GM12864 (cell line): ENCODE measurements at places on chromosomes 12 and 14.

DNA sequence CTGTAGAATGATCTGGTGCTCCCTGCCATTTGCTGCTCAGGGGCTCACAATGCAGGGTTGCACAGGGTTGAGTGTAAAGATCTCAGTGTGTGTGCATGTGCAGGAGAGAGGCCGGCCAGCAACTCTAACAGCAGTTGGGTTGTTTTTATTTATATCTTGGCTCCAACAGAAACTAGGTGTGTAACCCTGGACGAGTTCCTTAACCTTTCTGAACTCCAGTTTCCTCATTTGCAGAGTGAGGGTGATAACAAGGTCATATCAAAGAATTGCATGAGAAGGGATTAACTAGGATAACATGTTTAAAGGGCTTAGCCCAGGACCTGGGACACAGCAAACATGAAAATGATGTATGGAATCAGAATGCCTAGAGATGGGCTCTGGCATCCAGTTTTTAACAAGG is 14.8 kb upstream of the JDP2 start:
- DNase-seq = no peak

DNA sequence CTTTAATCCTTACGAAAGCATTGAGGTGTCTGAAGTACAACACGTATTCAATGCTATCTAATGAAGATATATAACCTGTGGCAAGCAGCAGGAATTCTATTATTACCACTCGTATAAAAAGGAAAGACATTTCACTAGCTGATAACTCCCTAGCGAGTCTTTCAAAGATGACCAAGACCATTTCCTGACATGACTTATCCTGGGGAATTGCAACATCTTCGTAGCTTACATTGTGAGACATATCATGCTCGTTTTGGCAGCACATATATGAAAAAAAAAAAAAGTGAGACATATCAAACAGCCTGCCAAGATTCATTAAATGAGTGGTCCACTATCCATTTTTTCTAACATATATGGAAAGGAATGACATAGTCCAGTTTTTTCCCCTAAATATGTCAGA is 337.0 kb downstream of the FSCB start:
- DNase-seq = no peak

DNA sequence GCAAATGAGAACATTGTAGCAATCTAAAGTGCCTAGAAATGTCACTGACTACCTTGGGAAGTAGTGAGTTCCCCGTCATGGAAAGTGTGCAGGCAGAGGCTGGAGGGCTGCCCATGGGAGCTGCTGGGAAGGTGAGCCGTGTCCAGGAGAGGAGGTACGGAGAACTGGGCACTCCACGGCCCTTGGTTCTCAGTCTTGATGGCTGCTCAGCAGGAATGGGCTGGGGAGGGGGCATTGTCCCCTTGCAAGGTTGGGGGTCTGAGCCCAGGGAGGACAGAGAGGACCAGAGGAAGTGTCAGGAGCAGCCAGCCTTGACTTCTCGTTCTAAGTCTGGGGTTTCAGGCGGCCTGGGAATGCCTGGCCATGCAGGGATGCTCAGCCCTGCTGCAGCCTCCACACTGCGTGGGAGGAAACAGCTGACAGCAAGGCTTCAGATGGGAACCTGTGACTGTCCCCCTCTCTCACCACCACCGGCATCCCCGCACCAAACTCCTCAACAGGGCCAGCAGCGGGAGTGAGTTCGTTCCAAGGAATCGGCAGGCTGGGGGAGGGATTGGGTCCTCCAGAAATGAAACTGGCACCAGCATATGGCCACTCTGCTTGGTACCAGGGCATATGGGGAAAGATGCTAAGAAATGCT is 140.2 kb downstream of the BCL11B start:
- no peak for DNase-seq

- DNase-seq = no peak
Observed at GRCh38 chr12:98162906-98163678, 352.3 kb upstream of the TMPO start.

- DNase-seq = no peak
Observed at GRCh38 chr14:100428727-100429126, 105.6 kb downstream of the SLC25A47 start.

- no peak for DNase-seq
Observed at GRCh38 chr14:83814896-83815295, 1715.0 kb upstream of the FLRT2 start.

GRCh38 chr14:61430066-61430757 is 108.8 kb downstream of the PRKCH start:
- DNase-seq = no peak

DNA sequence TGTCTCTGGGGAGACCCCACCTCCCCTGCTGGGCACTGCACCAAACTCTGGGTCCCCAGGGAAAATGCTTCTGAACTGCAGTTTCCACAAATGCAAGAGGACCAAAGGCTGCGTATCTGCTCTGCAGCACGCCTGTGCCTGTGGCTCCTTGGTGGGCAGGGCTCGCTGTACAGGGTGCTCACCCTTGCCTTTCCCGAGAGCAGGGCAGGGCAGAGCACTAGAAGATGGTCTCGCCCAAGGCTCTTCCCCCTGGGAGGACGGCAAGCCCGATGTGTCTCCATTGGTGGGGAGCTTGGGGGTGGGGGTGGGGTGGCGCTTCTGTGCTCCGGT is 175.3 kb upstream of the RTL1 start:
- no peak for DNase-seq

DNA sequence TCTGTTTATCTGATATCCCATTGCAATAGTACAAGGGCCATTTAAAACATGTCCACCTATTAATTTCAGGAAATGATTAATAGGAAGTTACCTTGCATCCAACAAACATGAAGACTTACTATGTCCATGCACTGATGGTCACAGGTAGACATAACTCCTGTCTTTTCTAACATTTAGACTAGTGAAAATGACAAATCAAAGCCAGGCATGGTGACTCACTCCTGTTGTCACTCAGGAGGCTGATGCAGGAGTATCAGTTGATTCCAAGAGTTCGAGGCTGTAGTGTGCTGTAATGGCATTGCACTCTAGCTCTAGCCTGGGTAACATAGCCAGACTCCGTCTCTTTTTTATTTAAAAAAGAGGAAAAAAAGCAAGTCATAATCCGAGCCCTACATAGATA is 14.8 kb downstream of the HSP90B1 start:
- no peak for DNase-seq

DNA sequence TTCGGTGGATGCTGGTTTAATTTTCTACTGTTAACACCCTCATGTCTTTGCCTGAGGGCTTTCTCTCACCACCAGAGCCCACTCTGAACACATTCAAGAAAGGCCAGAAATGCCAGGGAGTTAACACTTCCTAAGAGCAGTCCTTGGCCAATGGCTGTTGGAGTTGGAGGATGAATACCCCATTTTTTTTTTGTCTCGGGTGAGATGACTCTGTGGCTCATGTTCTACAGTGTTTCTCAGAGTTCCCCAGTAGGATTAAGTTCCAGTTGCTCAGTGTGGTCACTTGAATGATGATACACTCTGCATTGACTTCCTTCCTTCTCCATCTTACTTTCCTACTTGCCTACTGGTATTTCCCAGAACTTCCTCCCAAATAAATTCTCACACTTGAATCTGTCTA is 65.8 kb downstream of the FOS start:
- DNase-seq = no peak

DNA sequence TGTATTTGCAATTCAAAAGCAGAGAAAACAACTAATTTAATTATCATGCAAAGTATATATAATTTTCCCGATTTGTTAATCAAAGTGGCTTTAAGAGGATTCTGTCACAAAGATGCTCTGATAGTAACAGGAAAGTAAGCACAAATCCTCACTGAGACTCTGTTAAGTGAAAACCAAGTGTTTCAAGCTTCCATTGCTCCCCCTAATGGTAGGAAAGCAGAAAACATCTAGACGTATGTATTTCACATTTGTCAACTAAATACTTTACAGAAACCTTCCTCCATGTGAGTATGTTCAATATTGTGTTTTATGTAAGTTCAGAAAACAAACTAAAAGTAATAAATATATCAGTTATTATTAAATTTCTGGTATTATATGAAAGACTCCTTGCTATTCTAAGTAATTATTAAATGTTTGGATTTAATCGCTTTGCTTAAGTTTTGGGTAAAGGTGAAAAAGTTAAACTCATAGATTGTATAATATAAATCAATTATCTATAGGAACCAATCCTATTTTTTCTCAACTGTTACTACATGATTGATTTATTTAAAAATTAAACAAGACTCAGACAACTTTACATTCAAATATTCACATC is 1.5 kb upstream of the NTS start:
- no peak for DNase-seq

- no peak for DNase-seq
Observed at GRCh38 chr14:44700184-44700583, 193.1 kb upstream of the FSCB start.

- no peak for DNase-seq
Observed at GRCh38 chr14:92692822-92693226, 55.6 kb downstream of the LGMN start.

GRCh38 chr12:96364092-96364700 is 36.0 kb downstream of the CDK17 start:
- DNase-seq = no peak

DNA sequence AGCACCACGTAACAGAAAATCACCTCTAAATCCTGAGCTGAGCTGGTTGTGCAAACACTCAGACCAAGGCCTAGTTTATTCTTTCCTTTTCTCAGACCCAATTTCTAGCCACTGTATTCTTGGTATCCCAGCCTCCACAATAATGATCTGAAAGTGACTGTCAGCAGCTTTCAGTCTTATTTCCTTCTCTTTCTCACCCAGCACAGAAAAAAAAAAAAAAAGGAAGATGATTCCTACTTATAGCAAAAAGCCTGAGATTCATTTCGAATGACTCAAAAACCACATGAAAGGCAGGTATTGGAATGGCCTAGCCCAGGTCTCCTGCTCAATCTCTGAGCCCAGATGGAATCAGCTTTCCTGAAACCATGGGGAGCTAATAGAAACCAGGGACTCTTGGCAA is 298.6 kb upstream of the PPFIA2 start:
- no peak for DNase-seq
